ENCODE measurements at places on chromosomes 16 and 17.

DNA sequence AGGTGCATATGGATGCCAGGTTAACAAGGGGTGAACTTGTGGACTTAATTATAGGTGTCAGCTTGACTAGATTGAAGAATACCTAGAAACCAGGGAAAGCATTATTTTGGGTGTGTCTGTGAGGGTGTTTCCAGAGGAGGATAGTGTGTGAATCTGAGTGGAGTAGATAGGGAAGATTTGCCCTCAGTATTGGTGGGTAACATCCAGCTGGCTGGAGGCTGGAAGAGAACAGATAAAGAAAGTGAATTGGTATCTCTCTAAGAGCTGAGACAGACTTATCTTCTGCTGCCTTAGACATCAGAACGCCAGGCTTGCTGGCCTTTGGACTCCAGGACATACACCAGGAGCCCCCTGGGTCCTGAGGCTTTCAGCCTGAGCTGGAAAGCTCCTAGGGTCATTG is 75.2 kb downstream of the CDRT15 start:
- DNase-seq, result no peak

- DNase-seq, result no peak
Observed at GRCh38 chr17:58487589-58488427, at the start of gene HSF5. Gene HSF5, minus strand, starts transcription at chr17:58488408. Its CDS starts 134 bp downstream, at chr17:58488274.

DNA sequence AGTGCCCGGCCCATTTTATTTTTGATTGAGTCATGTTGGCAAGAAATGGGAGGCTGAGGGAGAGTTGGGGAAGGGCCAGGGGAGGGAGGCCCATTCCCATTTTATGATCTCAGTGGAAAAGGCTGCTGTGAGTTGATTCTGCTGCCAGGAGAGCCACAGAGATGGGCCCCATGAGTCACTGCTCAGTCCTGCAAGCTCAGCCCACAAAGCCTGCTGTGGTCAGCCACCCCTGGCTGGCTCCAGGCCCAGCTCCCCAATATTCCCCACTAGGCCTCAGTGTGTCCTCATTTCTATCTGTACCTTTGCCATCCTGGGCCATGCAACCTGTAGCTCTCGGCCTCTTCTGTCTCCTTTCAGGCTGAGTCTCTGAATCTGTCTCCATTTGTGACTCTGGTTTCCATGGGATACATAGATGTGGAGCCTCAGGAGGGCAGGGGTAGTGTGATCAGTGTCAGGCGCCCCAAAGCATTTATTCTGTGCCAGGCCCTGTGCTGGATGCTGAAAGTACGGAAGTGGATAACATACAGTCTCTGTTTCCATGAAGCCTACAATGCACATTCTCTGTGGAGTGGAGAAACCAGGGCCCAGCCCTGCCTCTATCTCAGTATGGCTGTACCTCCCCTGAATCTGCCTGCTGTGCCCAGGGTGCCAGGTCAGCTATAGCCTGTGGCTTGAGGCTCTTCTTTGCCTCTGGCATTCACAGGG is 1.9 kb upstream of the PLEKHG4 start:
- DNase-seq, result peak; percentile 100

DNA sequence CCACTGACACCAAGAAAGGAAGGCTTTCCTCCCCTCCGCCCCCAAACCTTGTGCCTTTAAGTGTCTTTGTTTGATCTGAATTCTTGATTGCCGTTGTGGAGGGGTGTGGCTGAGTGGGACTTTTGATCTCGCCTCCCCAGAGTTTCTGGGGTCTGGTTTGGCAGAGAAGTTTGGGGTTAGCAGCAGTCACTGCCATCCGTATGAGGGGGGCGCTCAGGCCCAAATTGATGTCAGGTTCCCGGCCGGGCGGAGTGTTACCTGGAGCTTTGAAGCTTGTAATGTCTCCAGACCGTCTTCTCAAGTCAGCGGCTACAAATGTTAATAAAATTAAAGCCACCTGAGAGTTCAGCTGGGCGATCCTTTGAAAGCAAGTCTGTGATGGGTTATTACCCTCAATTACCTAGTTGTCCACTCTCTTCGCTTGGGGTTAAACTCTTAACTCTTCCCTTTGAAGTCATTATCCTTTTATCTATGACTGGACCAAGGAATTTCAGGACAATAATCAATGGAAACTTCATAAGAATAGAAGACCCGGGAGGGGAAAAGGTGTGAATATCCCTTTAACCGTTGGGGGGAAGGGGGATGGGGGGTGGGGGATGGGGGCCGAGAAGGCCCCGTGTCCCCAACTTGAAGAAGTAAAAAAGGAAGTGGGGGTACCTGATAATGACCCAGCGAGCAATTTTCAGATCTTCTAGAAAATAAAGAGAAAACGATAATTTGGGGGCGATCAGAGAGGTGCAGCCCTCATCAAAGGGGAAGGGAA is 31.8 kb upstream of the AXIN2 start:
- DNase-seq, result no peak

DNA sequence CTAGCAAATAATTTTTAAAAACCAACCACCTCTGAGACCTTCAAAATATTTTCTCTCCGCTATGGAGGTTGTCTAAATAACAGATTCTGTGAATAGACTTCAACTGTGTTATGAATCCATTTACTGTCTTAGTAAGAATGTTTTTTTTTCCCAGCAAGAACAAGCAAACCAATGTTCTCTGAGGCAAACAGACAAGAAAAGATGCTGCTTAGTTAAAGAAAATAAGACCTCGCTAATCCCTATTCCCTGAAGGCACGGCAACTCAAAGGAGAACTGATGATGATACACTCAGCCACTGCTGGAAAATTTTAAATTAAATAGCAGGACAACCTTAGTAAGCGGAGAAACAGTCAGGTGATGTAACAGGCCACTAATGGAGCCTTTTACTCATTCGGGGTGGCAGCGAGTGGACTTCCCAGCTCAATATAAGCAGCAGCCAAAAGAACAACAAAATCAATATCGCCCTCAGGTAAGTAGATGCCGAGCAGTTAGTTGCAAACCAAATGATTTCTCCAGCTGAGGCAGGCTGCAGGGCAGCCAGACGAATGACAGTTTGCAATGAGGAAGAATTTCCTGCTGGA is 81.8 kb downstream of the CPPED1 start:
- DNase-seq, result no peak

DNA sequence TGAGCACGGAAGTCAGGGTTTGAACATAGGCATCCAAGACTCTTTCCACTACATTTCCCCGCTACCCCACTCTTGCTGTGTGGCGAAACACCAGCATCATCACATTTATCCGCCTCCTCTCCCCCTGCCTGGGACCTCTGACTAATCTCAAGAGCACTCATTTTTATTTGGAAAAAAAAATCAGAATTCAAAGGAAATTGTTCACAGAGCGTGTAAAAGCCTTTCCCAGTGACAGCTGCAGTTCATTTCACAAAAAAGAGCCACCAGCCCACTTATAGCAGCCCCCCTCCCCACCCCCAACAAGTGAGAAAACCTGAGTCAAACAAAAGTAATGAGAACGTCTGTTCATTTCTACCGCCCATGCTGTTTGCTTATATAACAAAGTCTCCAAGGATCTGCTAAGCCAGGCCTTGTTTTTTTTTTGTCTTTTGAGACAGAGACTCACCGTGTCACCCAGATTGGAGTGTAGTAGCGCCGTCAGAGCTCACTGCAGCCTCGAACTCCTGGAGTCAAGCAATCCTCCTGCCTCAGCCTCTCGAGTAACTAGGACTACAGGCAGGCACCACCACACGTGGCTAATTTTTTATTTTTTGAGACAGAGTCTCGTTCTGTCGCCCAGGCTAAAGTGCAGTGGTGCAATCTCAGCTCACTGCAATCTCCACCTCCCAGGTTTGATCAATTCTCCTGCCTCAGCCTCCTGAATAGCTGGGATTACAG is 48.3 kb upstream of the HAPSTR1 start:
- DNase-seq, result peak; percentile 86

DNA sequence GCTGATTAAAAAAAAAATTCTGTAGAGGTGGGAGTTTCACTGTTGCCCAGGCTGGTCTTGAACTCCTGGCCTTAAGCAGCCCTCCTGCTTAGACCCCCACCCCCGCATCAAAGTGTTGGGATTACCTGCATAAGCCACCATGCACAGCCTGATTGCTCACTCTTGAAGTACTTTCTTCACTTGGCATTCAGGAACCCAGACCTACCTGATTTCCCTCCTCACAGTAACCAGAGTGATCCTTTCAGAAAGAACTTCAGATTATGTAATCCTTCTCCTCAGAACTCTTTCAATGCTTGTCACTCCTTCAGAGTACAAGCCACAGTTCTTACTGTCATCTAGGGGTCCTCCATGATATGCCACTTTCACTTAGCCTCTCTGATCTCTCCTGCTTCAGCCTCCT is 1.4 kb downstream of the EFCAB13 start:
- no peak for DNase-seq

GRCh38 chr16:65698791-65699321 is 577.0 kb upstream of the CDH11 start:
- DNase-seq, result no peak

DNA sequence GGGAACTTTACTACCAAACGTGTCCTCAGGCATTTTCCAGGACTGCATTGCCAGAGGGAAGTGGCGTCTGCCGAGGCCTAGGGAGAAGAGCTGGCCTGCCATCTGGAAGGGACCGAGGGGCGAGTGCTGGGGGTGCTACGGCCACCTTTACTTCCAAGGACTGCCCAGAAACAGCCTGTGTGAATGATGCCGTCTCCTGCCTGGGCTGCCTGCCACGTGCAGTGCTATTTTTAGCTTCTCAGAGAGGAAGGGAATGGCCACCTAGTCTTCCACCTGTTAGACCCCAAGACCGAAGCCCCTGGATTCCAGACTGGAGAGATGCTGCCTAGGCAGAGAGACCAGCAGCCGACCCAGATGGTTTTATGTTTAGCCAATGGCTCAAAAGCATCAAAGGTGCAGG is 57.2 kb downstream of the VAC14 start:
- DNase-seq, result no peak

- DNase-seq, result no peak
Observed at GRCh38 chr17:68344701-68345136, 53.4 kb downstream of the ARSG start.

Data from IMR-90 (cell line).